ENCODE measurements at places on chromosomes 16 and 17.

- no peak for DNase-seq
These were observed 7.6 kb upstream of the CNP start for GRCh38 chr17:41959030-41959335.

DNA sequence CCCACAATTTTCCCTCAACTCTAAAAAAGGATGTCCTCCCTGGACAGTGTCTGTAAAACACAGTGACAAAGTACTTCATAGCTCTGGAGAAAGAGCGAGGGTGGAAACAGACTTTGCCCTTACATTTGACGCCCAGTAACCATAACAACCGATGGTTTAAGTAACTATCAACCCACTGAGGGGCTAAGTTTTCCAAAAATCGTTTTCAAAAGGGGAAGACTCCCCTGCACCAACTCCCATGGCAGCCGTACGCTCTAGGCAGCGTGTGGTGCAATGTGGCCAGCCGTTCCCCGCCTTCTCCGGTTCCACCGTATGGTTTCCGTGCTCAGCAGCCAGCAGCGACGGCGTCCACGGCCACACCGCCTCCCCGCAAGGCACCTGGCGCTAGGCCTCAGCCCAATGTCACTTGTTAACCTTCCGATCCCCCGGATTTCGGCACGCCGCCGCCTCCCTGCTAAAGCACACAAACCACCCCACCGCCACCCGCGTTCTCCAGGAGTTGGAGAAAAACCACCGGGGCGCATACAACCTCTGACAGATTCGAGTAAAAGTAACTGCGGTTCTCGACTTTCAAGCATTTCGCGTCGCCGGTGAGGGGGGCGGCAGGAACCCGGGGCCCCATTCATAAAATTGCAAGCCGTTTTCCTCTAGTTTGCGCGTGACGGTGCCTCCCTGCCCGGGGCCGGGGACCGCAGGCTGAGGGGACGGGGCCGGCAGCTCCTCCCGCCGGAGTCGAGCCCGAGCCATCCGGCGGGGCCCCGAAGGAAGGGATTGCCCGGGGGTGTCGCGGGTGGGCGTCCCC lies 661 bp downstream of the TEX2 start:
- DNase-seq: peak; percentile 27

DNA sequence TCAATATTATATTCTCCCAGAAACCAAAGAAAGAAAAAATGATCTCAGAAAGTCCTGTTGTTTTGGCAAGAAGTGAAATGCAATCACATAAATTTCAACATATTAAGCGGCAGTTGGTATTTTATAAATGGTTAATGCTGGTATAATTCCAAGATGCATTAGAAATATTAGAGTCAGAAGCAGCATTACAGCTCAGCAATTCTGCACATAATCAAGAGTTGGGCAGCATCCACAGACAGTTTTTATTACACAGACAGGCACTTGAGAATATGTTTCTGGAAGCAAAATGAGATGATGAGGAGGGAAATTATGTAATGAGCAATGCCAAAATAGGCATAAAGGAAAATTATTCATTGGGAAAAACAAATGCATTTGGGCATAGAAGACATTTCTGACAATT lies 148.1 kb downstream of the KCNJ2 start:
- DNase-seq: no peak

DNA sequence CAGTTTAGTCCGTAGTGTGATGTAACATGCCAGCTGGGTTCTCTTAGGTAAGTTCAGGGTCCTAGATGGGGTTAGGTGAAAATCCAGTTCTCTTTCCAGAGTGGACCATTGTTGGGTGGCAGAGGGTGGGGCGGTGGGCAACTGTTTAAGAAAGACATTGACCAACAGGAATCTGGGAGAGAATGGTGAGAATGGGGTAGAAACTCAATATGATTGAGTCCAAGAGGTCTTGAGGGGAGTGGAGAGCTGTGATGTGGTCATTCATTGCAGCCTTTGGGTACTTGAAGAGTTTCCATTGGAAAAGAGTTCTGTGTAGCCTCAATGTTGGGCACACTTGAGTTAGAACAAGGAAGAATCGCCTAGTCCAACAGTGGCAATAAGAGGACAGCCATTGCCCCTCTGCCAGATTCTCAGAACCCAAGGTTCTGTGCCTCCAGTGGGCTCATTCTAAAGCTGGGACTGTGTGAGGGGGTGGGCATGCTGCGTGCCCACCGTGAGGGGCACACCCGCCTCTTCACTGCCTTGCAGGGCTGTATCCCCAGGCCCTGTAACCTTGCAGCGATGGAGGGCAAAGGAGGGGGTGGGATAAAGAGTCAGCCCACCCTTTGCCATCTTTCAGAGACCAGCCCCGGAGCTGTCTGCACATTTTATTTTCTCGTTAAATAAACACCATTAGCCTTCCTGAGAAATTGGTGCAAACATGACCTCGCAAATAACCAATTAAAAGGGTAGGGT lies 208.1 kb downstream of the CCDC182 start:
- no peak for DNase-seq

GRCh38 chr17:14803826-14804225 lies 461.3 kb downstream of the PMP22 start:
- no peak for DNase-seq

- no peak for DNase-seq
These were observed 139.8 kb downstream of the PARN start for GRCh38 chr16:14490235-14490634.
